Activated CD4-positive, CD25-positive, alpha-beta regulatory T cell (primary cell): ENCODE measurements at places on chromosomes 5 and 9.

DNA sequence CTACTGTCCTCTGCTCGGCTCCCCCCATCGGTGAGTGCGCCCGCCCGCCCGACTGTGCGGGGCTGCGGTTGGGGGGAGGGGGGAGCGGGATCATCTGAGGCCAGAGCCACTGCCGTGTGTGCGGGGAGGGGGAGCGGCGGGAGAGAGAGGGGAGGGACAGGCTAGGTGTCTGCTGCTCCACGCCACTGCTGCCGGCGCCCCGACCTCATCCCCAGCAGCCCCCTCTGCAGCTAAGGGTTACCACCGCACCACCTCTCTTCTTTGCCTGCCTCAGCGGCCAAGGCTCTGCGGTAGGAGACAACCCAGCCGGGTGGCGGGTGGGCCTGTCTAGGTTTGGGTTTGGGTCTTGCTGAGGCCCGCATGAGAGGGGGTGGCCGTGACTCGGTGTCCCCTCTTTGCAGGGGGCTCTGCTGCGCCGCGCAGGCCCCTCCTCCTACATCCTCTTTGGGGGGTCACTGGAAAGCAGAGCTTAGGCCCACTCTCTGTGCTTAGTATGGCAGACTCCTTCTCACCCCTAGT is 670 bp upstream of the PURA start:
- DNase-seq: no peak

DNA sequence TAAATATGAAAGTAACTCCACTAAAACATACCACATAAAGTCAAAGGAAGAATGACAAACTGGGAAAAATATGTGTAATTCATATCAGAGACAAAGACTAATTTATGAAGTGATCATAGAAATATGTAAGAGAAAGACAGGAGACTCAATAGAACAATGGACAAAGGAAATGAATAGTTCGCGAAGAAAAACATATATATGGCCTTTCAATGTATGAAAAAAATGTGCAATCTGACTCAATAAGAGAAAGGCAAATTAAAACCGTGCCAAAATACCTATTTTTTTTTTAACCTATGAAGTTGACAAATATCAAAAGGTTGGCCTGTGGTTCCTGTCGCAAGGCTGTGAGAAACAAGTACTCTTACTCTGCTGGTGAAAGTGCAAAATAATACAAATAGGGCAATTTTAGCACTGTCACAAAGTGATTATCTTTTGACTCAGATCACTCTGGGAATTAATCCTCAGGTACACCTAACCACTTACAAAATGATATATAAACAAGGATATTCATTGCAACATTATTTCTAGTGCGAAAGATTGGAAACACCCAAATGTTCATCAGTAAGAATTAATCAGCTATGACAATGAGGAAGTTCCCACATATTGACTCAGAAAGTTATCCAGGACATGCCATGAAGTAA is 3.7 kb downstream of the C9 start:
- DNase-seq: no peak

DNA sequence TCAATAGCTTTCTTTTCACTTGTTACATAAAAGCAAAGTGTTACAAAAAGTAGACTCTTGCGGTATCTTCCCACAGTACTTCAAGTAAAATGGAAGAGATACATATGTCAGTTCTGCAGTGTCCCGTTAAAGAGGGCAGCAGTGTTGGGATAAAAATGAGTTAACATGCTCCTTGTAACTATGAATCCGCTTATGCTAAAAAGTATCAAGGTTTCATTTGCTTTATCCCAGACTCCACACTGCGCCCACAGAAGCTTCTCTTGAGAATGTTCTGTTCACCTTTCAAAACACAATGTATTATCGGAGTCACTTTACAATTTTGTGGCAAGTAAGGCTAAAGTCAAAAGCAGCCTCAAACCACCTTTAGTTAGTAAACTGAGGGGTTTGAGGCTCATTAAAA is 790 bp downstream of the PTAR1 start:
- no peak for DNase-seq

DNA sequence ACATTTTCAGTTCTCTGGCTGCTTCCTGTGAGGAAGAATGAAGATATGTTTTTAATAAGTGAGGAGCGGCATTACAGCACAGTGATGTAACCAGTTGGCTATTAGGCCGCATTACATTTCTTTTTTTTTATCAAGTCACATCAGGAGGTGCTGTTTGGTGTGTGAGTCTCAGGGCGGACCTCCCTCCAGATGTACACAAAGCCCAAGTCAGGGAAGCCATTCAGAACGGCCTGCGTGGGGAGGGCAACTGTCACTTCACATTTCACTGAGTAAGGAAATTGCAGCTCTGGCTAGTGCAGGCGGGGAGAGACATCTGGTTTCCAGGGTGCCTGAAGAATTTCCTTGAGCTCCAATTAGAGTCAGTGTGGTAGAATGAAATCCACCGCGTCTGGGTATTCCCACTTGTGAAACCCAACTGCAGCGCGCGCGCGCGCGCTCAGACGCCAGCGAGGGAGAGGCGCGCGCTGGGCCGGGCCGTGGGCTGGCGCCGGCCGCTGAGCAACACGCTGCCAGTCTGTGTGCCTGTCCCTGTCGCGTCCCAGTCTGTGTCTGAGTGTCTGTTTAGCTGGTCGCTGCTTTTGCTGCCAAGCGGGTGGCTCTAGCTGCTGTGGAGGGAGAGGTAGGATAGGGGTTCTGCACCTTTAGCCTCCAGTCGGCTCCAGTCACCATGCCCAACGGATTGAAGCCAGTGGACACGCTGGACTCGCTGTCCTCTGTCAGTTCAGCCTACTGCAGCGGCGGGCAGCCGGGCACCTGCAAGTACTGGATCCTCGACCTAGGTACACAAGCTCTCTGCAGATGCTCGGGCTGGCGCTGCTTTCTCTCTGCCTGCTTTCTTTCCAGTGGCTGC is 140.8 kb upstream of the OTULINL start:
- DNase-seq: no peak
